SJCRH30 (cell line): ENCODE measurements at places on chromosomes 7 and 10.

- peak; percentile 54 for DNase-seq
These were observed 36.9 kb upstream of the CDHR3 start for GRCh38 chr7:105926131-105926530.

- no peak for DNase-seq
These were observed 170.9 kb upstream of the CDK1 start for GRCh38 chr10:60607372-60607771.

GRCh38 chr7:37289781-37290180 is 158.9 kb downstream of the ELMO1 start:
- peak; percentile 73 for DNase-seq

DNA sequence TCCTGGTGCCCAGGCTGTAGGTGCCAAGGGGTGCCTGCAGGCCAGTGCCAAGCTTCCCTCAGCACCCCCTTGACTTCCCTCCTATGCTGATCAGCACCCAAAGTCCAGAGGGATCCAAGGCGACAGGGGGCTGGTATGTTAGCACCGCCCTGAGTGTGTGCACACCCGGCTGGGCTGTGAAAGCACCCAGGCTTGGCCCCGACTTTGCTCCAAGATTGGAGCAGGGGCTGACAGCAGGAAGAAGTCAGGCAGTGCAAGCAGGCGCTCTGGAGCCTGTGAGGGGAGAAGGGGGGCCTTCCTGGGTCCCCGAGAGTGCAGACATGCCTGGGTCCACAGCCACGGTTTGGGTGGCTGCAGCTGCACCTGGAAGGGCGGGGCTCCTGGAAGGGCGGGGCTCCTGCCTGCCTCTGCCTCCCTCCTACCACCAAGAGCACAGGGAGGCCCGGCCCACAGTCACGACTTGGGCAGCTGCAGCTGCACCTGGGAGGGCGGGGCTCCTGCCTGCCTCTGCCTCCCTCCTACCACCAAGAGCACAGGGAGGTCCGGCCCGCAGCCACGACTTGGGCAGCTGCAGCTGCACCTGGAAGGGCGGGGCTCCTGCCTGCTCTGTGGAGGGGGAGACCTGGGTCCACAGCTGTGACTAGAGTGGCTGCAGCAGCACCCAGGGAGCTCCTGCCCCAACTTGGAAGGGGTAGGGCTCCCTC is 30.2 kb upstream of the ZMYND11 start:
- DNase-seq, result no peak

DNA sequence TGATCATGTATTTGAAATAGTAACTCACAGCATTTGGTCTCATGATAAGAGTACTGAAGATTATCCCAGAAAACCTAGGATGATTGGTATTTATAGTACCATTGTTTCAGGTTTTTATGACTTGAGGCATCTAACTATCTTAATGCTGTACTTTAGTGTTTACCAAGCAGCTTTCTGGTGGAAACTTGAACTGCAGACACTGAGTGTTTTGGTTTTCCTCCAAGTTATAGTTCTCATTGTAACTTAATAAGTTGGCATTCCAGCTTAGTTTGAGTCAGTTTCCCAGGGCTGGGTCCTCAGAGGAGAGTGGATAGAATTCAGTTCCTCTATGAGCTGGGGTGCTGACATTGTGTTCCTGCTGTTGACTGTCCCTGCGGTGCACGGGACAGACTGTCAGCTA is 50.4 kb downstream of the SEC23IP start:
- no peak for DNase-seq

DNA sequence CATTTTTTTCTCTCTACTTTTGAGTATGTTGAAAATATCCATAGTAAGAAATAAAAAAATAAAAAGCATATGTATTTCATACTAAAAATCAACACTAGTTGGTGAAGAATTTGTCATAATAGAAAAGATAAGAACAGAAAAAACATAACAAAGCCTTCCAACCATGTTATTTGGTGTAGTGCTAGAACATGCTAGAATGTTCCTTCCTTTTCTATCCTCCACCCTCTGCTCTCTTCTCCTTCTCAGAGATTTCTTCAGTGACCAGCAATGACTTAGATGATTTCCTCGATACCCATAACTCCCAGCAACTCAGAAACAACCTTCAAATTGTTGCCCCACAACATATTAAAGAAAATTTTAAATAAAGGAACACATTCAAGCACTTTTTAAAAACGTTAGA is 2.6 kb downstream of the ZC3HAV1 start:
- no peak for DNase-seq

DNA sequence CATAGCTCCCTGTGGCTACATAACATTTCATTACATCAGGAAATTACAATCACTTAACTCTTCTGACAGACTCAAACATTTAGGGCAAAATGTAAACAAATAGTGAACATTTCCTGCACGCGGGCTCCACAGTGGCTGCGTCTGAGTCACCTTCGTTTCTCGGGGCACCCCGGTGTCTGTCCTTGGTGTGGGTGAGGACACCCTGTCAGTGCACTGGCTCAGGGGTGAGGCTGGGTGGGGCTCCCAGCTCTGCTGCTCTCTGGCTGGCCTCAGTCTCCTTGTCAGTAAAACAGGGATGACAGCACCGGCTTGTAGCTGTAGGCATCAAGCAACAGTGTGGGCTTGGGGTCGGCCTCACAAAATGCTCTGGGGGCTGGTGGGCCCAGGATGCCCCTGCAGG is 237.1 kb upstream of the SHH start:
- DNase-seq, result no peak

- no peak for DNase-seq
These were observed 101.1 kb upstream of the GSDME start for GRCh38 chr7:24858108-24858977.

GRCh38 chr10:88159127-88159829 is 295.9 kb downstream of the PTEN start:
- no peak for DNase-seq

DNA sequence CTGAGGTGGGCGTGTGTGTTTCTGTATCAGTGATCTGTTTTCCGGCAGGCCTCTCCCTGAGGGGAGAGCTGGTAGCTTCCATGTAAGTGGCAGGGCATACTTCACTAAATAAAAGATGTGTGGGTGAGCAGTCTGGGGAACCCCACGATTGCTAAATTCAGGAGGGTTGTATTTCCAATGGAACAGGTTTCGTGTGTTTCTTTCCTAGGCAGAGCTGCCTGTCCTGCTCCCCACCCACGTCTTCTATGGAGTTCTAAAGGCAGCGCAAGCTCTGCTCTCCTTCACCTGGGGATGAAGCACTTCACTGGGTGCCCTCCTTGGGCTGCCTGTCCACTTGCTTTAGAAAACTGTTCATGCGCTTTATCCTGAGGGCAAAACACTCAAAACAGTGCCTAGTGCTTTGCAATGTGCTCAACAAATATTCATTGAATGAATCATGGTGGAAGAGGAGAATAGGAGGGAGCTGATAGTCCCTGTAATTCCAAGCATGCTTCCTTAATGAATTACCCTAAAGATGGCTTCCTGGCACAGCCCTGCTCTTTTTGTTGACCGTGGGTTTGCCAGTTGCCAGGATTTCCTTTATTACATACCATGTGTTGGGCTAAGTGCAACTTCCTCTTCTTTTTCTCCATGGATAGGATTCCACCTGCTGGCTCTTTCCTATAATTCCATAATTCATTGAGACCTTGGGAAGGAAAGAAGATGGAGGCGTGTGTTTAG is 50.6 kb upstream of the SRPK2 start:
- DNase-seq, result peak; percentile 22

GRCh38 chr10:93223336-93223735 is 149.6 kb downstream of the CYP26A1 start:
- DNase-seq, result no peak

- no peak for DNase-seq
These were observed 31.9 kb downstream of the LCOR start for GRCh38 chr10:96863922-96864543.

DNA sequence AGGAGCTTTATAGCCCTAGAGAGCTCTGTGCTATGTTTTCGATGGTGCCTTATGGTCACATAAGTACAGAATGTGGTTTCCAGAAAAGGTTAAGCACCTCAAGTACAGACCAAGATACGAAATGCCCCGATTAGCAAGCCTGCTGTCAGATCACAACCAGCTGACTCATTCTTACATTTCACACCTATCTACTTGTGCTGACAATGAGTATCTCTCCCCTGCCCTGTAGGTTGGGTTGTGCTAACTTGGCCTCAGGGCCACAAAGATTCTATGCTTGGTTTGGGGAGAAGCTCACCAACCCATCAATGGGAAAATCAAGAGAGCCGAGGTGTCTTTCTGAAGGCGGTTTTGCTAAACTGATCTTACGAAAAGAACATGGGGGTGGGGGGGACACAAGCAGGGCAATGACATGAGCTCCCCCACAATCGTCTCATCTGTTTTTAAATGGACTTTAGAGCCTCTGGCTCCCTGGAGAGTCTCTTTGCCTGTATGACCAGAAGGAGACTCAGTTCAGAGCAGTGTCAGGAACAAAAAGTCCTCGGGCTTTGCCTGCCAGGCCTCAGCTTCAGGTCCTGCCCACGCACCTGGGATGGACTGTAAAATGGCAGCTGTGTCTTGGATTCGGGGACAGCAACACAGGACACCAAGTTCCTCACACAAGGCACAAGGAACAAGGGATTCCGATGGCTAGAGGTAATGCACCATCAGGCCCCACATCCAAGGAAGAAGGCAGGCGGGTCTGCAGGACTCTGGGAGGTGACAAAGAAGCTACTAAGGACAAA is 55.1 kb downstream of the FAM53B start:
- DNase-seq, result no peak

GRCh38 chr10:128160297-128160711 is 34.1 kb upstream of the MKI67 start:
- no peak for DNase-seq

DNA sequence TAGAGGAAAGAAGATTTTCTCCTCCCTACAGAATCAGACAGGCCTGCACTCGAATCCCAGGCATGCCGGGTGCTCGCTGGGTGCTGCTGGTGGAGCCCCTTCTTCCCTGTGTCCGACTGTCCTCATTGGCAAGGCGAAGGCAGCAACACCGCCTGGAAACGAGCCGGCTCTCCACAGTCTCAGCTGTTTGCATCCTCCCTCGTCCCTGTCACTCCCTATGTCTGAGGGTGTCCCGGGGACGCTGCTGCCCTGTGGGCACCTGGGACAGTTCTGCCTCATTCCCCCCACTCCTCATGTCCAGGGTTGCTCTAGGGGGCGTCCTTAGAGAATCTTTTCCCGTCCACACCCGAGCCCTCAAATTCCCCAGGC is 31.6 kb upstream of the TMEM72 start:
- peak; percentile 22 for DNase-seq

GRCh38 chr10:89419548-89419947 is 5.2 kb downstream of the IFIT5 start:
- no peak for DNase-seq

DNA sequence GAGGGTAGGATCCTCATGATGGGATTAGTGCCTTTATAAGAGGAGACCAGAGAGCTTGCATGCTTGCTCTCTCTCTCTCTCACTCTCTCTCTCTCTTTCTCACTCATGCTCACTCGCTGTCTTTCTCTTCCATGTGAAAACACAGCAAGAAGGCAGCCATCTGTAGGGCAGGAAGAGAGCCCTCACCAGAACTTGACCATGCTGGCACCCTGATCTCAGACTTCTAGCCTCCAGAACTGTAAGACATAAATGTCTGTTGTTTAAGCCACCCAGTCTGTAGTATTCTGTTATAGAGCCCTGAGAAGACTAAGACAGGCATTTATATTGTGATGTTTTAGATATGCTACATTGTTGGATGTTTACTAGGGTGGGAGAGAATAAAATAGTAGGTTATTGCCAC is 43.4 kb upstream of the MTPN start:
- DNase-seq, result no peak

- no peak for DNase-seq
These were observed 322.4 kb upstream of the KLF6 start for GRCh38 chr10:4107285-4107851.

- no peak for DNase-seq
These were observed 14.0 kb upstream of the ENTPD1 start for GRCh38 chr10:95741807-95742467.

DNA sequence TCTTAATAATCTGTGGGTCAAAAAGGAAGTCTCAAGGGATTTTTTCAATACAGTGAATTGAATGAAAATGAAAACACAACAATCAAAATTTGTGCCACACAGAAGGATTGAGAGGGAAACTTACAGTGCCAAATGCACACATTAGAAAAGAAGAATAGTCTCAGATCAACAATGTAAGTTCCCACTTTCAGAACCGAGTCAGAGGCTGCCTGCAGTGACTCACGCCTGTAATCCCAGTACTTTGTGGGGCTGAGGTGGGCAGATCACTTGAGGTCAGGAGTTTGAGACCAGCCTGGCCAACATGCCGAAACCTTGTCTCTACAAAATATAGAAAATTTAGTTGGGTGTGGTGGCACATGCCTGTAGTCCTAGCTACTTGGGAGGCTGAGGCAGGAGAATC is 12.5 kb upstream of the KEL start:
- no peak for DNase-seq
